ENCODE measurements at places on chromosomes 13 and 19.

GRCh38 chr19:47381653-47382279 is 32.7 kb downstream of the DHX34 start:
- DNase-seq, result no peak

DNA sequence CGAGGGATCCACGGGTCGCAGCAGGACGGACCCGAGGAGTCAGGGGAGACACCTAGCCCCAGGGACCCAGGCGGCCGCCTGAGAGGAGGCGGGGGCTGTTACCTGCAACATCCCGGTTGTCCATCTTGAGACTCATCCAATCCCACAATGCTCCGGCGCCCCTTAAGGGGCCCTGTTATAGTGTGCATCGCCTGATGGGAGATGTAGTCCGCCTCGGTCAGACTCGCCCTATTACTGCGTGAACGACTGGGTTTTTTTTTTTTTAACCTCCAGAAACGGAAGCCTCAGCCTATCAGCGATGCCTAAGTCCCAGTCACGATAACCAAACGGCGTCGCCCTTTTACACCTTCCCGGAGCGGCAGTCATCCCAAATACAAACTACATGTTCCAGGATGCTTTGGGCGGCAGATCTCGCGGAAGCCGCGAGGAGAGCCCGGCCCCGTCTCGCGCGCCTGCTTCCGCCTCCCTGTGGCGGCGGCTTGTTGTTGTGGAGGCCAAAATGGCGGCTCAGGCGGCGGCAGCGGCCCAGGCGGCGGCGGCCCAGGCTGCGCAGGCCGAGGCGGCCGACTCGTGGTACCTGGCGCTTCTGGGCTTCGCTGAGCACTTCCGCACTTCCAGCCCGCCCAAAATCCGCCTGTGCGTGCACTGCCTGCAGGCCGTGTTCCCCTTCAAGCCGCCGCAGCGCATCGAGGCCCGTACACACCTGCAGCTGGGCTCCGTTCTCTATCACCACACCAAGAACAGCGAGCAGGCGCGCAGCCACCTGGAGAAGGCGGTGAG is at the start of the genes MAU2 and SUGP1:
Gene MAU2 (plus strand): TSS at position 469 of the 780 bp plus-strand sequence. CDS start 31 bp downstream, at position 500.
Gene SUGP1 (minus strand): TSS at position 149 of the 780 bp plus-strand sequence. CDS start 13 bp downstream, at position 136.
- peak; percentile 81 for DNase-seq

DNA sequence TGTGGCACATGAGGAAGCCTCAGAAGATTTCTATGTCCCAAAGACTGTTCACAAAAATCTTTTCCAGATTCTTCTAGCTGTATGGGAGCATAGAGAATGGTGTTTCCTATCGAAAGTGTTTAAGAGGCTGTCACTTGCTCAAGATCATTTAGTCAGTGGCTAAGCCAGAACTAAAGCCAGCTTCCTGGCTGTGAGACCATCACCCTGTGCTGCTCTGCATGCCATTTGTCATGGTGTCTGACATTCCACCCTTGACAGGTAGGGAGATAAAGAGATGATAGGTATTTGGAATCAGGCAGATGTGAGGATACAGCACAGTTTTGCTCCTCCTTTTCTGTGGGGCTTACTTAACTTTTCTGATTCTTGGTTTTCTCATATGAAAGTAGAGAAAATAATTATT is 177.3 kb downstream of the DNAJC15 start:
- DNase-seq, result no peak

DNA sequence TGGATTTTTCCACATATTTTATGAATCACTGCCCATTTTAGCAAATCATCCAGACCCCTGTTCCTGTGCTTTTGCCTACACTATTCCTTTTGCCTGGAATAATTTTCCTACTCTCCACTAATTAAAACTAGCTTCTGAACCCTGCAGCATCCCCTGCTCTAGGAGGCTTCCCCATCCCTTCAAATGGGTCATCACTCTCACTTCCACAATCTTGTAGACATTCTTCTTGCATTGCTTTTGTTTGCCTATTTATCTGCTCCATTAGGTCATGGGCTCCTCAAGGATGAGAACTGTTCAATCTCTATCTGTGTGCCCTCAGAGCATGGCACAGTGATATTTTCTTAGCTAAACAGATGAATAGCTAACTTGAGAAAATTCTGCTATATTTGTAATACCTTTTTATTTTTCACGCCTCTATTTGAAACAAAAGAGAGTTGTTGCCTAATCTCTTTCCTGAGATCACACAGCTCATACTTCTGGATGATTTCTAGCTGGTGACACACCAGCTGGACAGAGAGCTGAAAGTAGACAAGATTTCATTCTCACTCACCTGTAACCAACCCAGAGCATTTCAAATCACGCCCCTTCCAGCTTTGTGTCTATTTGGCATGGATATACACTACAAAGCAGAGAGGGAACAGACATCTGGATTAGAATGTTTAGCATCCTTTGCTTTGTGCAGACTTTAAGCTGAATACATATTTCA is 466.0 kb downstream of the FOXO1 start:
- no peak for DNase-seq

Measured in NCI-H460 (cell line).